Activated CD4-positive, alpha-beta T cell treated with anti-CD3 and anti-CD28 coated beads for 4 hours (primary cell): ENCODE measurements at places on chromosomes 2 and 18.

GRCh38 chr2:8252997-8253694, 428.7 kb upstream of the ID2 start:
- DNase-seq, result no peak

DNA sequence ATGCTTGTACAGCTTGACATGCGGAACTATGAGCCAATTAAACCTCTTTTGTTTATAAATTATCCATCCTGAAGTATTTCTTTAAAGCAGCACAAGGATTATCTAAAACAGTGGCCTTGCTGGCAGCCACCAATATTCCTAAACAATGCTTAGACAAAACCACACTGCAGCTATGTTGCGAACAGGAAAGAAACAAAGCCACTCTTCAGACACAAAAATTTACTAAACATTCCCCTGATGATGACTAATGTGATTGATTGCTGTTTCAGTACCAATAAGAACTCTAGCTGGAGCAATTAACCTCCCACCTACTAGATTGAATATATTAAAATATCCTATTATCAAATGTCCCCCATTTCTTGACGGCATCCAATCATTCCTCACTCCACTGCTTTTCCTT, 325.8 kb upstream of the REG3G start:
- no peak for DNase-seq

GRCh38 chr2:97693476-97693875, 19.9 kb upstream of the ZAP70 start:
- no peak for DNase-seq

- DNase-seq, result no peak
Observed at GRCh38 chr18:21700528-21701075, 4.0 kb downstream of the ABHD3 start.

GRCh38 chr2:187709065-187709464, 154.8 kb upstream of the TFPI start:
- DNase-seq, result no peak

DNA sequence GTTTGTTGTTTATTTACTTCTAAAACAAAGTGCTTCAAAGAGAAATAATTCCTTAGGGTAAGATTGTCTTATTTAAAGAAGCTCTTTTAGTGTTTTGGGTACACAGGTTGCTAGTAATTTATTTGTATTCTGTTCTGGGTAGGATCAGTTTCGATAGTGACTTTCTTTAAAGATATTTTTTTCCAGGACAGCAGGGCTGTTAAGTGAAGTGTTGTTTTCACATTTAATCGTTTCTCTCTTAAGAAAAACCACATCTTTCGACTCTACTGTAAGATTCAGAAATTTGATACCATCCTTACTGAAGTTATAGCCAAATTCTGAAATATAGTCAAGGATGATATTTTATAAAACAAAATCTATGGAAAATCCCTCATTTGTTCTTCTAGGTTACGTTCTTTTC, 17.8 kb downstream of the TNFRSF11A start:
- no peak for DNase-seq

DNA sequence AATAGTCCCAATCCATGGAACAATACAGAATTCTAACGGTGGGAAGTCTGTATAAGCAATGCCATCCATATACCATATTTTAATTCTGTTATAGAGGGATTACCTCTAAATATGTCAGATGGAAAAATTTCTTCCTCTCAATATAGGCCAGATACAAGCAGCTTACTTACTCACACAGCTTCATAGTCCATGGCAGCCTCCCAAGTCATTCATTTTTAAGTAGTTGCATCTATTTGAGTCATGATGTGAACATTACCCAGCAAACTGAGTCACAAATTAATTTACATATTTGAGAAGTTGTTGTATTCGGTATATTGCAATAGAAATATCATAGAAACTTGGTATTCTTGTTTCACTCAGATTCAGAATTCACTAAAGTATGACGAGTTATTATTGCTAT, 20.3 kb downstream of the TBR1 start:
- no peak for DNase-seq

- no peak for DNase-seq
Observed at GRCh38 chr18:340044-340443, 72.2 kb upstream of the THOC1 start.

DNA sequence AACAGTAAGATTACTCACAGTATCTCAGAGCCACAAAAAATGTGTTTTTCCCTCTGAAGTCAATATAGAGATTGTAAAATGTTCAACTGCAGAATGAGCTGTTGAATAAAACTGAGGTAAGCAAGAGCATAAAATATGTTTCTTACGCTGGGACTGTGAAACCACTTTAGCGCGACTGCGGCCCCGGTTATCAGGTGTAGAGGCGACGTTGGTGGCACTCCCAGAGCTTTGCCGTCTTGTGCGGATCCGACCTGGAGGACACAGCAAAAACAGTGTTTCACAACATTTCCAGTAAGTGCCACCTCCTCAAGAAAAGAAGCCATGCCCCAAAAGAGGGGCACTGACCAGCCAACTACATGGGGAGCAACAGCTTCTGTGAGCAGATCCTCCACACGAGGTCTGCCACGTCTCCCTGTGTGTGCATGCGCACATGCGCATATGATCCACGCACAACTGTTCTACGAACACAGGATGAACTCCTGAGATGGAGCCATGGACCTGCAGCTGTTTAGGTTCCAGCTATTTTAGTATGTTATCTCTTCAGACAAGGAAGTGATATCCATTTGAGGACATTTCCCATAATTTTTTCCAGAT, 100.7 kb upstream of the RNU4ATAC start:
- no peak for DNase-seq

DNA sequence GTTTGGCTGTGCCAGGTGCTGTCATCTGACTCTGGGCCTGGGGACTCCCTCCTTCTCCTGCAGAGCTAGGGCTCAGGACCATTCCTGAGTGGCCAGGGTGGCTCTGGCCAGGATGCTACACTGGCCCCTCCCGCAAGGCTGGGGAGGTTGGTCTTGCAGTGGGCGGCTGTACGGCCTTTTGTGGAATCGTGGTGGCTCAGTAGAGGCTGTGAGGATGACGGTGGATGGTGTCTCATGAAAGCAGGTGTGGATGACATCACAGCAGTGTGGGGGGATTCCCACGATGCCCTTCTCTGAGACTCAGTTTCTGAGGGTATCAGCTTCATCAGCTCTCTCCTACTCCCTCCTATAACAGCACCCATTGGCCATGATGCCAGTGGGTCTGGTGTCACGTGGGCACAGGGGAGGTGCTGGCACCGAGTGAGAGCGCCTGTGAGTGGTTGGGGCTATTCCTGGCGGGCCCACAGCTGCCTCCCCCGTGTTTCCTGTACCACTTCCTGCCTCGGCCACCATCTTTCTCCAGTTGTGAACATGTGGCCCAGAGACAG, 144.2 kb upstream of the HDAC4 start:
- DNase-seq, result peak; percentile 19

DNA sequence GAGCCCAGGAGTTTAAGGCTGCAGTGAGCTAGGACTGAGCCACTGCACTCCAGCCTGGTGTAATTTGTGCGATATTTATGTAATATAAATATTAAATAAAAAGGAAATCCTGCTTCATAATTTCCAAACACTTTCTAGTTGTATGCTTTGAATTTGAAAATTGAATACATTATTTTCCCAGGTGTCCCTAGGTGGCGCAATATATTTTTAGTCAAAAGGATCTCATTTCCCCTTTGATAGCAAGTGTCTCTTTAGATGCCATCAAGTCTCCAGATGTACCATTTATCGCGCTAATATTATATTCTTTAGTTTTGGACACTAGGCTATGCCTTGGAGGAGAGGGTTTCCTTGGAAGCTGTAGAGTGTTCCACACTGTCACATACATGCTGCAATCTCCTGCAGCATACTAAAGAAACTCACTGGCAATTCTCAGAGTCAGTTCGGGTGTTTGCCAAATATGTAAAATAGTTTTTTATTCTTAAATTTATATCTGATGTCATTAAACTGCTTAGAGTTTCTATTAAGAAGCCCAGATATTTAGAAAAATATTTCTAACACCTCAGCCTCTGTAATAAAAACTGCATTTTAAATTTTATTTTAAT, 5.6 kb upstream of the WDR7 start:
- DNase-seq, result no peak

DNA sequence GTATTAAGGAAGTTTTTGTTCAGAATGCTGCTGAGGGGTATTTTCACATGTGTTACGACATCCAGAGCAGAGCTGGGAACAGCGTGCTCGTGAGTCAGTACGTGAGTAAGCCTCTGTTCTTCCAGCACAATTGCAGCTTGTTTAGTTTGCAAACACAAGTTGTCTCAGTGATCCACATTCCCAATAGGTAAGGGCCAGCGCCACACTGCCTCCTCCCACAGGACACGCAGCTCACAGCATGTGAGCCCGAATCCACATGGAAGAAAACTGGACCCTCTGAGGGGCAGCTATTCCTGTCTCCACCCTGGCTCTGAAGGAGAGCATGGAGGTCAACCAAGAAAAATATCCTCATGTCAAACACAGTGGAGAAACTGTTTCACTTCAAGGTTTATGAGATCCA, 173.9 kb upstream of the PID1 start:
- no peak for DNase-seq

- DNase-seq, result no peak
Observed at GRCh38 chr2:219172231-219173154, 2.7 kb upstream of the SLC23A3 start.

- no peak for DNase-seq
Observed at GRCh38 chr2:140436936-140437335, 1656.7 kb upstream of the NXPH2 start.

- no peak for DNase-seq
Observed at GRCh38 chr2:216551234-216552068, 52.8 kb downstream of the RPL37A start.

DNA sequence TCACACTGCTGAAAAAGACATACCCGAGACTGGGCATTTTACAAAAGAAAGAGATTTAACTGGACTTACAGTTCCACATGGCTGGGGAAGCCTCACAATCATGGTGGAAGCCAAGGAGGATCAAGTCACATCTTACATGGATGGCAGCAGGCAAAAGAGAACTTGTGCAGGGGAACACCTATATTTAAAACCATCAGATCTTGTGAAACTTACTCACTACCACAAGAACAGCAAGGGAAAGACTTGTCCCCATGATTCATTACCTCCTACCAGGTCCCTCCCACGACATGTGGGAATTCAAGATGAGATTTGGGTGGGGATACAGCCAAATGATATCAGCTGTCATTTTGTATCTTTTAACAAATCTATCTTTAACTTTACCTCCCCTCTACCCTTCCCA, 251.1 kb upstream of the RASGRP3 start:
- DNase-seq, result no peak

GRCh38 chr2:156156580-156156979, 175.9 kb downstream of the NR4A2 start:
- DNase-seq, result no peak

GRCh38 chr2:30072250-30072842, 74.5 kb upstream of the YPEL5 start:
- DNase-seq, result peak; percentile 42

DNA sequence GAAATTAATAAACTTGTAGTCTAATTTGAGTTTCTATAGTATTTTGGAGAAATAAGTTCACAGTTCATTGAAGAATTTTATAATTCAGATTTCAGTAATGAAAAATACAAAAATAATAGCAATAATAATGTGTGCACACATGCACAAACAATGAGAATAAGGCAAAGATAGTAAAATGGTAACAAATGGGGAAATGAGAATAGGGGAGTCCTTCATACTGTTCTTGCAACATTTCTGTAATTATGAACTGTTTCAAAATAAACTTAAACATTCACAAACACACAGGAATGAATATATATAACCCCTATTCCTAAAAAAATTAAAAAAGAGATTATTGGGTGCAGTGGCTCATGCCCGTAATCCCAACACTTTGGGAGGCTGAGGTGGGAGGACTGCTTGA, 63.9 kb downstream of the SPRED2 start:
- no peak for DNase-seq

GRCh38 chr2:198692907-198693510, 764.7 kb downstream of the SATB2 start:
- DNase-seq, result no peak

GRCh38 chr2:174873471-174873870, 109.2 kb upstream of the CHRNA1 start:
- no peak for DNase-seq

DNA sequence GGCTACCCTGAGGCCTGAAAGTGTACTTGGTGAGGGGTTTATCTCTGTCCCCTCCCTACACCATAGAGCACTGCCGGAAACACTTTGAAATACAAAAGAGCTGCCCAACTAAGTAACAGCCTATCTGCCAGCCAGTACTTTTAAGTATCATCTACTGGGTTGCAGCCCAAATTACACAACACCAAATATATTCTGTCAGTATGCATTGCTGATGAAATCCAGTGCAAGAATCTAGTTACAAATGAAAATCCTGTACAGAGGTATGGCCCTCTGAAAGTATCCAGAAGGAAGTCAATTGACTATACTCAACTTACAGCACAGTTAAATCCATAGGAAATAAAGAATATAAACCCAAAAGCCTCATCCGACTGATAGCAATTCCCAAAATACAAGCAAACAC, 280.8 kb downstream of the CCDC85A start:
- no peak for DNase-seq

GRCh38 chr2:109226128-109226527, 97.1 kb downstream of the SH3RF3 start:
- no peak for DNase-seq

- DNase-seq, result no peak
Observed at GRCh38 chr2:48175254-48175653, 269.0 kb upstream of the FBXO11 start.

DNA sequence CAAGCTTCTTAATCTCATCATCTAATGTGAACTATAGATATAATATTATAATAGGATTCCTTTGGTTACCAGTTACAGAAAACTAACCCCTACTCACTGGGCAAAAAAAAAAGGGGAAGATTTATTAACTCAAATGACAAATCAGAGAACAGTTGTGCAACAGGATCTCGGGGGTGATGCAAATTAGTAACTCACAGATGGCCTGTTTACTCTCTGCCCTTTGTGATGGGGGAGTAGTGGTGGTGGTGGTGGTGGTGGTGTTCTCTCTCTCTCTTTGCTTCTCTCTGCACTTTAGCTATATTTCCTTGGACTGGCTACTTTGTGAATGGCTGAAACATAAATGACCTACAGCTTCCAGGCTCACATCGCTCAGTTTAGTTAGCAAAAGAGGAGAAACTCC, 59.0 kb downstream of the TMEM247 start:
- DNase-seq, result no peak

DNA sequence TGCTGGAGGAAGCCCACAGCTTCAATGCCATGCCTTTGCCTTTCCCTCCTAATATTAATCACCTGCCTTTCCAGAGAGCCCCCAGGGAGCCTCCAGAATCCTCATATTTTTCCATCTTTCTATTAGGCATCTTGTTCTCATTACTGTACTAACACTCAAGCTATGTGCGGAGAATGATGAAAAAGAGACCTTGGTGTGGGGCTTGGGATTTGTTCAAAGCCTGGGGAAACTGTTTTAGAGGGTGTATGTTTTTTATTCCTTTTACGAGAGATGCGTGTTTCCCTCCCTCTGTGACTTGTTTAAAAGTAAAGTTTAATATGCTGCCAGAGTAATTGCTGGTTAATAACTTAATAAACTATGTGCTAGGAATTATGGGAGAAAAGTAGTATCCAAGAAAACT, 102.4 kb upstream of the ZFP36L2 start:
- DNase-seq, result no peak

- no peak for DNase-seq
Observed at GRCh38 chr2:216302981-216303676, 69.2 kb downstream of the MARCHF4 start.
